Natural killer cell treated with Interleukin-12 subunit alpha and Interleukin-12 subunit beta and Interleukin-15 and Interleukin-18, amount 100 ng/mL, for 72 hours (primary cell): ENCODE measurements at places on chromosomes 2 and 18. TPM values are rescaled to one million over a fixed set of nuclear protein-coding genes. Genes with fewer than 3 reads are reported as not detected.

GRCh38 chr2:188570370-188570769 lies 278.7 kb downstream of the GULP1 start:
- no peaks in the 10 kb centered on the region for H3K36me3 ChIP-seq
- H3K27ac ChIP-seq = no peak overlapping the region
- DNase-seq = no peak
- no peaks in the 10 kb centered on the region for H3K4me1 ChIP-seq
- H3K4me3 ChIP-seq = no peak overlapping the region

The AGXT gene
- total RNA-seq = not detected

DNA sequence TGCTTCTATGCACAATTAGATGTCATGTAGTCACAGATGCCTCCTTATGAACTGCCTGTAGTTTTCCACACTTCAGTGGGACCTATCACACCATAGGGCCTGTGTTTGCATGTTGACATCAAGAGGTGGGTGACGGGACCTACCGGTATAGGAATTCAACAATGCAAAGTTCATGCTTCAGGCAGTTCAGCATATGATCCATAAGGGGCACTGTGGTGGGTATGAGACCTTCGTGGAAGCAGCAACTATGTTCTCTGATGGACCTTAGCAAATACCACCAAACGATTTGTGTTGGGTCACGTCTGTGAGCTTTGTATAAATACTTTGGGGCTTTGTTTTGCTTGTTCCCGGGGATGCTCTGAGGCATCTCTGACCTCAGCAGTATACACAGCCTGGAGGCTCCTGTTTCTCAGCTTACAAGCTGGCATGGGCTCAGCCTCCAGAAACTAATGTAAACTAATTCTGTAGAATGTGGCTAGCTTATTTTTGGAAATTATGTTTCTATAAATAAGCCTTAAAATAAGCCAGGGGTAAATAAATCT lies 111.6 kb downstream of the DTNA start:
- no peaks in the 10 kb centered on the region for H3K36me3 ChIP-seq
- no peak overlapping the region for H3K27ac ChIP-seq
- DNase-seq = no peak
- no peaks in the 10 kb centered on the region for H3K4me1 ChIP-seq

The CACNB4 gene
- 0.40 TPM for total RNA-seq

- no peaks in the 10 kb centered on the region for H3K36me3 ChIP-seq
- peaks cover 5% of the 10 kb centered on the region for H3K4me1 ChIP-seq
- no peak overlapping the region for H3K27ac ChIP-seq
These were observed 126.6 kb upstream of the SLC1A4 start for GRCh38 chr2:64862623-64863022.

- H3K4me3 ChIP-seq = no peak overlapping the region
- H3K27me3 ChIP-seq = peaks cover 12% of the 10 kb centered on the region
- H3K27ac ChIP-seq = no peak overlapping the region
- no peak for DNase-seq
These were observed 6.3 kb downstream of the ALPG start for GRCh38 chr2:232412986-232413385.

The IL1RN gene
- 3.7 TPM for total RNA-seq

- H3K36me3 ChIP-seq = no peaks in the 10 kb centered on the region
- no peaks in the 10 kb centered on the region for H3K4me1 ChIP-seq
- peaks cover 21% of the 10 kb centered on the region for H3K27me3 ChIP-seq
- H3K27ac ChIP-seq = no peak overlapping the region
These were observed 134.2 kb upstream of the HS6ST1 start for GRCh38 chr2:128452536-128453530.

DNA sequence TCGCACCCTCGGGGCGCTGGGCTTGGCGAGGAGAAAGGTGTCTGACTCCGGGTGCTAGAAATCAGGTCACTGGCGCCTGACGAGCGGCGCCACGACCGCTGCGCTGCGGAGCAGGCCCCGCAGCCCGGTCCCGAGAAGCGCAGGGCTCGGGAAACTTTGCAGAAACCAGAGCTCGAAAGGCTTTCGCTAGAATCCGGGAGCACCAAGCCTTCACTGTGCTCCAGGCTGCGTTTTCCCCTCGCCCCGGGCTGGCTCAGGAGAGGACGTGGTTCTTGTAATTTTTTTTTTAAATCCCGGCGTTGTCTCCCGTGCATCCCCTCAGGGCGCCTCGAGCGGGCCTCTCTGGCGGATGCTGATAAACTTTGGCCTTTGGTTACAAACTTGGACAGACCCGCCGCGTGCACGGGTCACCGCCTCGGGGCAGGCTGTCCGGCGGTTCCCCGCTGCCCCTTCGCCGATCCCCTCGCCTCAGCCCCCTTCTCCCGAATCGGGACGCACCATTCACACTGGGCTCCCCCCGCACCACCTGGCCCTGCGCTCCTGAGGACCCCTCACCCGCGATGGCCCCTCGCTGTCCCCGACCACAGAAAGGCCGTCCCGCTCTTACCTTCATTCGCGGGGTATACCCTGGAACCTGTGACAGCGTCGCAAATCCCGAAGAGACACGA lies 419 bp downstream of the EPHA4 start:
- H3K4me3 ChIP-seq = peak overlapping the region; percentile 96
- H3K27ac ChIP-seq = peak overlapping the region; percentile 16
- peaks cover 28% of the 10 kb centered on the region for H3K4me1 ChIP-seq
- H3K27me3 ChIP-seq = peaks cover 59% of the 10 kb centered on the region

The EMX1 gene
- total RNA-seq = not detected

The NT5DC4 gene
- total RNA-seq = not detected

The RGPD4 gene
- total RNA-seq = not detected

GRCh38 chr18:62285281-62285680 lies 39.8 kb upstream of the TNFRSF11A start:
- no peaks in the 10 kb centered on the region for H3K27me3 ChIP-seq
- H3K27ac ChIP-seq = peak overlapping the region; percentile 47
- no peak overlapping the region for H3K4me3 ChIP-seq
- H3K36me3 ChIP-seq = peaks cover 33% of the 10 kb centered on the region
- H3K4me1 ChIP-seq = peaks cover 17% of the 10 kb centered on the region

DNA sequence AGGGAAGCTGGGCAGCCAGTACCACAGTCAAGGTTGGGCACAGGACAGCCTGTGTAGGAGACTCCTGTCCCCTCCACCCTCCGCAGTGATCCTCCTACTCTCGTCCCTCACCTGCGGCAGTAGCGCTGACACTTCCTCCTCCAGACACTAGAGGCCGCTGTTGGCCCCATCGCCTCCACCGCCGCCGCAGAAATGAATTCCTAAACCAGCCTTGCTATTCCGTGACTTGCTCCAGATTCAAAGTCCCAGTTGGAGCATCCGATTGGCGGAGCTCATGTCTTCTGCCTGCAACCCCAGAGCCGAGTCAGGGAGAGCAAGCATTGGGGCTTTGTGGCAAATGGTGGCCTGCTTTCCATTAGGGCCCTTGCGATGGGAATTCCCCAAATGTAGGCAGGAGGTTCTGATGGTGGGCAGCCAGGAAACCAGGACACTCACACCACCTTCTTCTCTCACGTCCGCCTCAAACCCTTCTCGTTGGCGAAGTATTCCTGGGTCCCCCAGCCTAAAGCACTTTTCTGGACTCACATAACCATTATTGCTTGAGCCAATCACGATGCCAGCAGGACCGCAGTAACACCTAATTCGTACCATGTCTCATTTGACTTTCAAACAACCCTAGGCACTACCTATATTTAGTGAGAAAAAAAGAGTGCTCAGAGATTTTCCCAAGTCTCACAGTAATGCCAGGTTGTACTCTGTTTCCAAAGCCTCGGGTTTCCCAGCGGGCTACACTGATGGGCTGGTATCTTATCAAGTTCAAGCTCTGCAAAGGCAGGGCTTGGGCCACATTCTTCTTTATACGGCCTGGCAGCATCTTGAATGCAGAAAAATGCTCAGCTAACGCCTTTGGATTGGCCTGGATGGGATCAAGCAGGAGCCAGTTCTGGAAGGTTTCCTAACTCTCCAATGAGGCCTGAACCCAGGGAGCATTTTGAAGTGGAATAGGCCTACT lies 1.2 kb upstream of the DNAJB2 start:
- H3K27me3 ChIP-seq = no peaks in the 10 kb centered on the region
- no peak for DNase-seq
- peaks cover 3% of the 10 kb centered on the region for H3K36me3 ChIP-seq
- peaks cover 33% of the 10 kb centered on the region for H3K4me1 ChIP-seq

DNA sequence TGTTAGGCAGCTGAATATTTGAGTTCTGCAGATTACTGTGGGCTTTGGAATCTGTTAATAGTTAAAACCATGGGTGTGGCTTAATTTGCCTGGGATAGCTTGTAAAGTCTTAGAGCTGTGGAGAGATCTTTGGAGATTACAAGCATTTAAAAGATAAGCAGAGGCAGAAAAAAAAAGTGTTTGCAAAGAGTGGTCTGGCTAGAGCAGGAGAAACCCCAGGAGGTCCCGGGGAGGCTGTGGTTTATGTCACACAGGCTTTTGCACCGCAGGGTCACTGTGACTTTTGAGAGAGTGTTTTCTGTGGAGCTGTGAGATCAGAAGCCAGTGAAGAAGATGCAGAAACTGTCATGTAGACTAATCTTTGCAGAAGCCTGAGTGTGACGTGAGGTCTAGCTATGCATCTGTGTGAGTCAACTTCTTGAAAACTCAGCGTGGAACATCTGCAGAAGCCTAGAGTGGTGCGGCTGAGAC lies 49.0 kb downstream of the SETBP1 start:
- peaks cover 89% of the 10 kb centered on the region for H3K4me1 ChIP-seq
- peak; percentile 89 for DNase-seq
- peak overlapping the region; percentile 75 for H3K4me3 ChIP-seq
- peaks cover 15% of the 10 kb centered on the region for H3K36me3 ChIP-seq
- no peaks in the 10 kb centered on the region for H3K27me3 ChIP-seq

DNA sequence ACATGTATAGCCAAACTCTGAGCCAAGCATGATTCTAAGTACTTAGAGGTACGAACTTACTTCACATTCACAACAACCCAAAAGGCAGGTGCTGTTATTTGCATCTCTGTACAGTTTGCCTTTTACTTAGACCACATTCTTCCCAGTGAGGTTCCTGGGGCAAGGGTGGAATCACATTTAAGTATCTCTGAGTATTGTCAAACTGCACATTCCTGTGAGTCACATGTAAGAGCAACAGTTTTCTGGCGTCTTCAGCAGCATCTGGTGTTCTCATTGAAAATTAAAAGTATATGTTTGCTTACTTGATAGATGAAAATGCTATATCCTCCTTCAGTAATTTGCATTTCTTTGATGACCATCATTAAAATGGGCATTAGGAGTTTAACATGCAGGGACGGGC lies 119.1 kb downstream of the UXS1 start:
- peaks cover 3% of the 10 kb centered on the region for H3K4me1 ChIP-seq
- H3K4me3 ChIP-seq = no peak overlapping the region
- H3K36me3 ChIP-seq = no peaks in the 10 kb centered on the region
- no peaks in the 10 kb centered on the region for H3K27me3 ChIP-seq

The GAREM2 gene
- total RNA-seq = 4.1 TPM

DNA sequence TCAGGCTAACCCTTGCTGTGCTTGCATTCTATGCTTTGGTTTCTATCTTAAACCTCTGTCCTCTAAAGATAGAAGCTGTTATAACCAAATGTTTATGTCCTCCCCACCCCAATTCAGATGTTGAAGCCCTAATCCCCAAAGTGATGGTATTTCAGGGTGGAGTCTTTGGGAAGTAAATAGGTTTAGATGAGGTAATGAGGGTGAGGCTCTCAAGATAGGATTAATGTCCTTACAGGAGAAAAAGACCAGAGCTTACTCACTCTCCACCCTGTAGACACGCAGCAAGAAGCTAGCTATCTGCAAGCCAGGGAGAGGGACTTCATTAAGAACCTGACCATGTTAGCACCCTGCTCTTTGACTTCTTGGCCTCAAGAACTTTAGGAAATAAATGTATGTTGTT lies 362.5 kb downstream of the ERBB4 start:
- DNase-seq = no peak
- H3K27me3 ChIP-seq = no peaks in the 10 kb centered on the region
- no peak overlapping the region for H3K4me3 ChIP-seq
- no peak overlapping the region for H3K27ac ChIP-seq
- H3K4me1 ChIP-seq = no peaks in the 10 kb centered on the region
- no peaks in the 10 kb centered on the region for H3K36me3 ChIP-seq

- DNase-seq = no peak
- peaks cover 63% of the 10 kb centered on the region for H3K4me1 ChIP-seq
- H3K36me3 ChIP-seq = no peaks in the 10 kb centered on the region
- H3K27ac ChIP-seq = peak overlapping the region; percentile 97
- H3K27me3 ChIP-seq = no peaks in the 10 kb centered on the region
These were observed 36.8 kb upstream of the EML4 start for GRCh38 chr2:42132191-42132965.
